ENCODE measurements at places on chromosomes 16 and 17.

- DNase-seq, result no peak
These were observed 2.3 kb downstream of the MT2A start for GRCh38 chr16:56610609-56611111.

DNA sequence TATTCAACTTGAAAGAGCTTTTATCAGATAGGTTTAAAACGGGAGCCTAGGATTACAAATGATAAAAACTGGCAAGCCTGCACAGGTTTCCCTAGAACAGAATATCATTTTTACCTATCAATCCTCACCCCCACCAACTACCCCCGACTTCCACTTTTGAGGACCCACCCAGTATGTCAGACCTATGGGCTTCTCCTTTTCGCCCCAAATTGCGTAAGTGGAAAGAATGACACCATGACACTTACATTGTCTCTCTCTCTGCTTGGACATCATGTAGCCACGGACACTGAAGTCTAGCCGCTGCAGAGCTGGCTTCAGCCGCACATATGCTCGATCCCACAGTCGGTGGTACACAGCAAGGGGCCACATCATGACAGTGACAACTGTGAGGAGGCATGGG lies 7.4 kb upstream of the PSMC3IP start:
- no peak for DNase-seq

DNA sequence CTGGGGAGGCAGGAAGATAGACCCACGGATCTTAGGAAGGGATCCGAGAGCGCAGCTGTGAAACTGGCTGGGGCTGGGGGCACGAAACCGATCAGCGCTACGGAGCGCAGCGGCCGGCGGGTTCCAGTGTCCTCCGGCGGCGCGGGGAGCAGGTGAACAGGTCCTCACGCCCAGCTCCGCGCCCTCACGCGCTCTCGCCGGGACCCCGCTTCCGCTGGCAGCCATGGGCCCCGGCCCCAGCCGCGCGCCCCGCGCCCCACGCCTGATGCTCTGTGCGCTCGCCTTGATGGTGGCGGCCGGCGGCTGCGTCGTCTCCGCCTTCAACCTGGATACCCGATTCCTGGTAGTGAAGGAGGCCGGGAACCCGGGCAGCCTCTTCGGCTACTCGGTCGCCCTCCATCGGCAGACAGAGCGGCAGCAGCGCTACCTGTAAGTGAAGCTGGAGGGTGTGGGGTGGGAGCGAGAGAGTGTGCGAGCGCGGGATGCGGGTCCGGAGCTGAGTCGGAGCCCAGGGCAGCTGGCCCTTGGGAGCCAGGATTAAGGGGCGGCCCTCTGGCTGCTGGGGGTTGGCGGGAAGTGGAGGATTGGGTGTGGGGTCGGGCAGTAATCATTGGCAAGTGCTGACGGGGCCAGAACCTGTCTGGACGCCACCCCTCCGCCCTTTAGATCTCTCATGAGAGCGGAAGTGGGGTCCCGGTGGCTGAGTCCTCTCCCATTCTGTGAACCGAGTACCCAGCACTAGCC lies 479 bp downstream of the ITGA3 start:
- DNase-seq, result no peak

DNA sequence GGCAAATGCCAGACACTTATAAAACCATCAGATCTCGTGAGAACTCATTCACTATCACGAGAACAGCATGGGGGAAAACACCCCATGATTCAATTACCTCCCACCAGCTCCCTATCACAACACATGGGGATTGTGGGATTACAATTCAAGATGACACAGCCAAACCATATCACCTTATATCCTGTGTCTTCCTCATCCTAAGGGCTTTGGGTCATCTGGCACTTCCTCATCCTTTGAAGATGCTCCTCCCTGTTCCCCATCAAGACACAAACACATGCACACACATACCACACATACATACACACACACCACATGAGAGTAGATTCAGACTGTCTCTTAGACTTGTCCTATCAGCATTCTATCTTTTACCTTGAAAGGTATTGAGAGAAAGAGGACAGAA lies 2.8 kb upstream of the PMFBP1 start:
- no peak for DNase-seq

- no peak for DNase-seq
These were observed 32.3 kb downstream of the CHD9 start for GRCh38 chr16:53087101-53087500.

GRCh38 chr17:80585890-80586845 lies 41.5 kb downstream of the RPTOR start:
- DNase-seq, result no peak

DNA sequence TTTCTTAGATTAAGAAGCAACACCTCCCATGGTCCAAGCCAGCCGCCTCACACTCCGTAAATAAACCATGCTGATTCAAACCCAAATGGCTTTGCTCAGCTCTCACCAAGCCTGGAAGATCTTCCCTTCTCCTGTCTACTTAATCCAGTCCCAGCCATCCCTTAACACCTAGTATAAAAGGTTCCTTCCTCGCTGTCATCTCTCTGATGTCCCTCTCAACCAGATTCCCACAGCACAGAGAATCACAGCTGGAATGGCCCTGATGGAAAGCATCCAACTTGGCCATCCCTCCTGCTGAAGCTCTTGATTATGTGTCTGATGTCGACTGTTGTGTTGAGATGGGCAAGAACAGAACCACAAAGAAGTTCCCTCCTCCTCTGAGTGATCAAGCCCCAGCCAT lies 50.6 kb upstream of the ADCY9 start:
- DNase-seq, result no peak

- no peak for DNase-seq
These were observed 34.5 kb downstream of the TMEM204 start for GRCh38 chr16:1567988-1568387.

GRCh38 chr16:86638642-86639041 lies 60.3 kb downstream of the FOXL1 start:
- no peak for DNase-seq

- DNase-seq, result no peak
These were observed 68.0 kb downstream of the CNTNAP4 start for GRCh38 chr16:76345163-76345661.

DNA sequence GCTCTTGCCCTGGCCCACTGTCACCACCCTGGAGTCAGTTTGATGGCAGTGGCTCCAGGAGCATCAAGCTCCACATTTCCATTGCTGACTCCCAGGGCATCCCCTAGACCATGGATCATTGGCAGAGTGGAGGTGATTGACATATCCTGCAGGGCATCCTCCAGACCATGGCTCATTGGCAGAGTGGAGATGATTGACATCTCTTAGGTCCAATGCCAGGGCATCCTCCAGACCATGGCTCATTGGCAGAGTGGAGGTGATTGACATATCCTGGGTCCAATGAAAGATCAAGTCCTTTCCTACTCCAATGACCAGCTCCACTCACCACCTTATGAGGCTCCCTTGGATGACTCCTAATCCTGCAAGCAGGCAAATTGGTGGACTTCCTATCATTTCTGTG lies 174.3 kb upstream of the NLRP1 start:
- no peak for DNase-seq

DNA sequence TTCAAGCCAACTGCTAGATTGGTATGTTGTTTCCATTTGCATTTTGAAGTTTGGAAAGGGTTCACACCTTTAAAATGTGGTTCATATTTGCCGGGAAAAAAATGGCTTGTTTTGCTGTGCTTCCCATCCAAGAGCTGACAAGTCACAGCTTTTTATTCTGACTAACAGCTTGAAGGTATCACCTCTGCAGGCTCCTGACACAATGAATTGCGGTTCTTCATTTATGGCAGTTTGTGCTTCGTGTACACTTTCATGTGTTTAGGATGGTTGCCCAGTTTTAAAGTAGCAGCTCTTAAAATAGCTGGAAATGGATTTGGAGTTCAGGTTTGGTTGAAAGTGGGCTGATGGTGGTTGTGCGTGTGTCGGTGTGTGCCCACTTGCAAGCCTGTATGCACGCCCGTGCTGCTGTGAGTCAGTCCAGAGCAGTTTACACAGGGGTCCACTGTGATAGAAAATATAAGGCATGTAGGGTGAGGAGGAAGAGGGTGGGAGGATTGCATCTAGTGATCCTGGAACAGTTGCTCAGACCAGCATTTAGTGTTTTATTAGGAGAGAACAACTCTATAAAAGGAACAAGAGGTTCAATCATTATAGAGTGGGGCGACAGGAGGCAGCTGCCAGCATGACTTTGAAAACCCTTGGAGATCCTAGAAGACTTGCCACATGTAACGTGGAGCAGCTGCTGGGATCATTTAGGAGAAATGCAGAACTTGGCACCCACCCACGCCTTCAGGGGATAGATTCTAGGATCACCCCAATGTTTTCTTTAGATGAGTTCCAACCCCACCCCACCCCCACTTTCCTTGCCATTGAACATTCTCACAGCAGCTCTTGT lies 108.0 kb upstream of the TBX2 start:
- DNase-seq, result no peak

GRCh38 chr17:56274491-56274890 lies 121.2 kb downstream of the ANKFN1 start:
- no peak for DNase-seq

- DNase-seq, result peak; percentile 47
These were observed 192.8 kb downstream of the XYLT1 start for GRCh38 chr16:17277981-17278381.

DNA sequence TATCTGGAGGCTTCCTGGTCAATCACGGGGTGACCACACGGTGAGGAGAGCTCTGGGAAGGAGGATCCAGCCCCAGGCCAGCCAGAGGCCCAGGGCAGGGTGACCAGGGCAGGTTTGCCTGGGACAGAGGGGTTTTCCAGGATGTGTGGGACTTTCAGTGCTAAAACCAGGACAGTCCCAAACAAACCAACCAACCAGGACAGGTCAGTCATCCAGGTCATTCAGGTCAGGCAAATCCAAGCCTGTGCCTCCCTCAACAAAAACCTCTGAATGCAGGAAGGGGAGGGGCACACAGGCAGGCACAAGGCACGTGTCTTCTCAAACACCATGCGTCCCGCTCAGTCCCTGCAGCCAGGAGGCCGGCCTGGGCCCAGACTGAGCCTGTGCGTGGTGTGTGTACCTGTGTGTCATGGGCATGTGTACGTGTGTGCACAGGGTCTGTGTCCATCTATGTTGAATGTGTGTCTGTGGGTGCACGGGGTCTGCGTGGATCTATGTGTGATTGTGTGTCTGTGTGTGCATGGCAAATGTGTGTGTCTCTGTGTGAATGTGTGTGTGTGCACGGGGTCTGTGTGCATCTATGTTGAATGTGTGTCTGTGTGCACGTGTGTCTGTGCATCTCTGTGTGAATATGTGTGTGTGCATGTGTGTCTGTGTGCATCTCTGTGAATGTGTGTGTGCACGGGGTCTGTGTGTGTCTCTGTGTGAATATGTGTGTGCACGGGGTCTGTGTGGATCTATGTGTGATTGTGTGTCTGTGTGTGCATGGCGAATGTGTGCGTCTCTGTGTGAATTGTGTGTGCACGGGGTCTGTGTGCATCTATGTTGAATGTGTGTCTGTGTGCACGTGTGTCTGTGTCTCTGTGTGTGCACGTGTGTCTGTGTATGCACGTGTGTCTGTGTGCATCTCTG lies 78.9 kb downstream of the RTN4RL1 start:
- no peak for DNase-seq

DNA sequence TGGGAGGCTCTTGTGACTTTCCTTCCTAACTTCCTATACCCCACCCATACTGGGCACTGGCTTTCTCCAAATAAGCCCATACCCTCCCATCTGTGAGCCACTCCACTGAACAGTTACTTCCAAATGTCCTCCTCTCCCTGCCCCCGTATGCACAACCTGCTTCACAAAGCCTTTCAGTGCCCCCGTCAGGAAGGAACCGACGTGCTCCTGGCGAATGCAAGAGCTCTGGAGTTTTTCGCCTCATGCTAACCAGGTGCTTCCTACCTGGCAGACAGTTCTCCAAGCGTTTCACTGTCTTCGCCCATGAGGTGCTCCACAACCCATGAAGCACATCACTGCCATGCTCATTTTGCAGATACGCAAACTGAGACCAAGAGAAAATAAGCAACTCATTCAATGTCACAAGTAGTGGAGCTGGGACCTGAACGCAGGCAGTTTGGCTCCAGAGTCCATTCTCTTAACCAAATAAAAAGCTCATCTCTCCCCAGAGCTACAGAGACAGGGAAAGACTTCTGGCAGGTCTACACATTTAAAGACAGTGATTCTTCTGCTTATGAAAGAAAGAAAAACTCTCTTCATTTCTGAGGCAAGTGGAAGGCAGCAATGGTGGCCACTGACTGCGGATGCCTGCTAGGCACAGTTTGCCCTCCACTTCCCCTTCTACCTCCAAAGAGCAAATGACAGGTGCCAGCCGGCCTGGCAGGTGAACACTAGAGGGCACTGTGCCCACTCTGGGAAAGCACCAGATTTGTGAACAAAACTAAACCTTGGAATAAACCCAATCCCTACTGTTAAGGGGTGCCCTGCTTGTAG lies 23.8 kb downstream of the SPHK1 start:
- peak; percentile 34 for DNase-seq

DNA sequence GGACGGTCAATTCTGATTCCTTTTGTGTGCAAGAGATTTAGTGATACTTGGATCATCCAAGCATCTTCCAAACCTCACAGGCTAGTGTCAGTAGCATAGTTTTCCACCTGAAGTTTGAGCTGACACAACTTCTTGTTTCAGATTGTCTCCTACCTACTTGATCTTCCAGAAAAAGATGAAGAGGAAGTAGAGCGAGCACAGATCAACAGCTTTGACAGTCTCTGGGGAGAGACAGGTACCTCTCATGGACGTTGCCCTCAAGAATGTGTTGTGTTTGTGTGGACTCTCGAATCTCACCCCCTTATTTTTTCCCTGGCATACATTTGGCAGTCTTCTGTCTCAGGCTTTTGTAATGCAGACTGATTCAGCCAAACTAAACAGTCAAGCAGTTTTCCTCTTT lies 47.4 kb downstream of the CYB561 start:
- DNase-seq, result no peak

GRCh38 chr16:1772908-1773702 lies at the start of gene MRPS34:
MRPS34 (minus strand) TSS chr16:1773134; CDS start chr16:1773119, 15 bp downstream.
- peak; percentile 63 for DNase-seq

DNA sequence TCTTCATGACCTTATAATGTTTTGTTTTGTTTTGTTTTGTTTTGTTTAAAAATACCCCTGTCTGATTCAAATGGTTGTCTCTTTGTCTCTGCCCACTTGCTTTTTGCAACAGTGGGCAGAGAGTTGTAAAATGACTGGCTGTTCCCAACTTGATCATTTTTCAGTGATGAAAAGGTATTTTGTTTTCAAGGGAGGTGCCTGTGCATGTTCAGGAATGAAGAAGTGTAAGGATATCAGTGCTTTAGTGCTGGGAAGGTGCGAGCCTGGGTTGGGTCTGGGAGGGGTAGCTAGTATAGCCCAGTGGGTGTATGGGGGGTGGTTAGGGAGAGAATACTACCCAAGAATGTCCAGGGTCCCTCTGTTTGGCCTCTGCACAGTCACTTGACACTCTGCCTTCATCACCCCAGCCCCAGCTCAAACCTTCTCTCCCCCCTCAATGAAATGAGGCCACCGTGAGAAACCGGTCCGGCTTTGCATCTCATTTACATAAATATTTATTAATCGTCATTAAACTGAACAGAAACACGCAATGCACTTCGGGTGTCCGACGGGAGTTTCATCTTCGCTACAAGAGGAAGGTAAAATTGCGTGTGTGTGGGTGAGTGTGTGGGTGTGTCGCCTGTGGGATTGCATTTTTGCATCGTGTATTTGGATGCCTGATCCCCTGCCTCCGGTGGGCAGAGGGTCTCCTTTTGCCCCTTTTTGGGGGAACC lies 4.3 kb downstream of the NEUROD2 start:
- no peak for DNase-seq

GRCh38 chr17:78290721-78291120 lies 59.3 kb downstream of the TMEM235 start:
- DNase-seq, result no peak

GRCh38 chr16:22189473-22190080 lies 16.5 kb upstream of the EEF2K start:
- no peak for DNase-seq
